ENCODE measurements at places on chromosomes 16 and 17.

- no peak for ATAC-seq
Observed at GRCh38 chr17:2191785-2192184, 111.8 kb downstream of the SMG6 start.

DNA sequence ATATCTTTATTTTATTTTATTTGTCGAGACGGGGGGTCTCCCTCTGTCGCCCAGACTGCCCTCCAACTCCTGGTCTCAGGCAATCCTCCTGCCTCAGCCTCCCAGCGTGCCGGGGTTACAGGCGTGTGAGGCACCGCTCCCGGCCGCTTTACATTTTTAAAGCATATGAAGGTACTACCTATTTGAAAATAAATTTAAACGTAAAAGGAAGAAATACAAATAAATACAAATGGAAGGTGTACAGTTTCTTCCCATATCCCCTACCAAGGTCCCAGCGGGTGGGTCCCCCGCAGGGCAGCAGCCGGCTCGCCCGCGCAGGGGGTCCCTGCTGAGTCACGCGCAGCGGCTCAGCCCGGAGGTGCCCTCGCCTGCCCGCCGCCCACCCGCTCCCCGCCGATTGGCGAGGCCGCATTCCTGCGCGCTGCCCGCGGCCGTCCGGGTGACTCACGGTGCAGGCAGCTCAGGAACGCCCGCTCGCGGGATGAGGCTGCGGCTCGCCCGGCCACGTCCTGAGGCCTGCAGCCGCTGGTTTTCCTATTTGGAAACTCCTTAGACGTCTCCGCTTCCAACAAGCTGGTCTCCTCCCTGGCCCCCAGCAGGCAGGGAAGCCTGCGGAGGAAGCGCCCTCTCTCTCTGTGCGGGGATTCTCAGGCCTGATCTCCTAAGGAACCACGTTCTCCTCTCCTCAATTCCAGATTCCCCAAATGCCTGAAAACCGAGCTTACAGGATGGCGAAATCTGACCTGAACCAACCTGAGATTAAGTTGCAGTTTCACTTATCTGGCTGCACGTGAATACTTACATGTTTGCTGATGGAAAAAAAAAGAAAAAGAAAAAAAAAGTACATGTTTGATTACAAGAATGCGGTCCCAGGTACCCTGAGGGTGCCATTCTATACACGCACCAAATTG, 54.8 kb upstream of the MAP3K14 start:
- peak; percentile 43 for ATAC-seq

DNA sequence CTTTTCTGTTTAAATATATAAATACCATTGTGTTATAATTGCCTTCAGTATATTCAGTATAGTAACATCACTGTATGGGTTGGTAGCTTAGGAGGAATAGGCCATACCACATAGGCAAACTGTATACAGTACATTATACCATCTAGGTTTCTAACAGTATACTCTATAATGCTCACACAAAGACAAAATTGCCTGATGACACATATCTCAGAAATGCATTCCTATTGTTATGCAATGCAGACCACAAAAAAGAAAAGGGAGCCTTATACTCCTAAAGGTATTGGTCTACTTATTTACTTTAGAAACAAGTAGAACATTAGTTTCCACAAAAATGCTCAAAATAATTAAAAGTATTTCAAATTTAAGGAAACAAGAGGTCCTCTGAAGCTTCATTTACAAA, 47.9 kb downstream of the SETD6 start:
- ATAC-seq = no peak

DNA sequence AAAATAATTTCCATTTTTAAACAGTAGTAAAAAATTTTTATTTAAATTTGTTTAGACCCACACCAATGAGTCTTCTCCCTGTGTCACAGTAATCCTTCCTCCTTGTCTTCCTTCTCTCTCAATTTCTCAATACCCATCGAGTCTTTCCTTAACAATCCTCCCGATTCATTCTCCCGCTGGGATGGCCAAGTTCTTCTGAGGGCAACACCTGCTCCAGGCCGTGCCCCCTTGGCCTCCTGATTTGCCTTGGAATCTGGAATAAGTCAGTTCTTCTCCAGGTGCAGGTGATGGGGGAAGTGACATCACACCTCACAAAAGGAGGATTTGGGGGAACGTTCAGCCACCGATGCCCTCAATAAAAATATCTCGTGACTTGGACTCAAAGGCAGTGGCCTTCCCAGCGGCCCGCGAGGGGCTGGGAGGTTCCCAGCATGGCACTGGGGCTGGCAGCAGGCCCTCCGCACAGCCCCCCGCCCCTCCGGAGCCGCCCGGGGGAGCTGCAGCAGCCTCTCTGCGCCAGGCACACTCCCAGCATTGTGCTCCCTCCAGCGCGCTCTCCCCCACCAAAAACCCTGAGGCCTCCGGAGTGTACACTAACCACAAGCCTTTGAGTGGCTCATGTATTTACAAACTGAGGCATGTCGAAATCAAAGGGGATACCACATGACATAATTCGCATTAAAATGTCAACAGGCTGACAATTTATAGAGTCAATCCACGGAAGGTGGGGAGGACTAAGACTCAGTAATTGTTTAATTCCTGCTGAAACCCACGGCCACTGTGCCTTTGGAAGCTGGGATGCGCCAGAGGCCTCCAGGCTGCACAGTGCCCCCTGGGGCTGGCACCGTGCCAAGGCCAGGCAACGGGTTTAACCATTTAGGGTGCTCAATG, 120.5 kb downstream of the ZFHX3 start:
- no peak for ATAC-seq

GRCh38 chr16:58451265-58451689, 48.7 kb upstream of the NDRG4 start:
- ATAC-seq = no peak

GRCh38 chr17:74605361-74605760, 13.3 kb upstream of the CD300LD start:
- no peak for ATAC-seq

GRCh38 chr17:13563866-13564265, 37.9 kb downstream of the HS3ST3A1 start:
- ATAC-seq = no peak

DNA sequence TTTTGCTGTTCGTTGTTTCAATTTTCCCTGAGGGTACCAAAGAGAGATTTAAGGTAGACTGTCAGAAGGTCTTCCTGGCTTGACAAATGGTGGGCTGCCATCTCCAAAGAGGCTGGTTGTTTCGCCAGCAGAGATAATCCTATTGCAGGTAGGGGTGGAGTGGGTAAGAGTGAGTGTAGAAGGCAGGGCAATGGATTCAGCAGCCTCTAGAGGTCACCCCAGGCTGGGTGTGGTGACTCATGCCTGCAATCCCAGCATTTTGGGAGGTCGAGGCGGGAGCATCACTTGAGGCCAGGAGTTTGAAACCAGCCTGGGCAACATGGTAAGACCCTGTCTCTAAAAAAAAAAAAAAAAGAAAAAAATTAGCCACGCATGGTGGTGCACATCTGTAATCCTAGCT, 34.6 kb downstream of the DCAKD start:
- no peak for ATAC-seq

GRCh38 chr16:89314854-89315253, 97.4 kb downstream of the ZNF778 start:
- ATAC-seq = no peak

DNA sequence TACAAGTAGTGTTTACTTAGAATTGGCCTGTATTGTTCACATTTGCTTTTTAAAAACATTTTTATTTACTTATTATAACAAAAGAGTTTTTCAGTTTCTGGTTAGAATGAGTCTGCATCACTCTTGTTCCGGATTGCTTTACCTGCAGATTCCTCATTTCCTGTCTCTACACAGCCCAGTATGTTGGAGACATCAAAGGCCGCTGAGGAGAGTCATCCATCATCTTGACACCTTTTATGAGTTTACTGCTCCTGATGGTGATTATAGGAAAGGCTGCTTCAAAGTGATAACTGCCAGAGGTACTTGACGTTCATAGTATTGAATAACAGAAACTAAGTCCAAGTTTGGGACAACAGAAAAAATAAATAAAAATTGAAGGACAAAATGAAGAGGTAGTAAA, 490.5 kb upstream of the CA10 start:
- no peak for ATAC-seq
